ENCODE measurements at places on chromosomes 3 and 15.

- DNase-seq = no peak
These were observed 43.9 kb downstream of the P3H2 start for GRCh38 chr3:190076601-190077394.

DNA sequence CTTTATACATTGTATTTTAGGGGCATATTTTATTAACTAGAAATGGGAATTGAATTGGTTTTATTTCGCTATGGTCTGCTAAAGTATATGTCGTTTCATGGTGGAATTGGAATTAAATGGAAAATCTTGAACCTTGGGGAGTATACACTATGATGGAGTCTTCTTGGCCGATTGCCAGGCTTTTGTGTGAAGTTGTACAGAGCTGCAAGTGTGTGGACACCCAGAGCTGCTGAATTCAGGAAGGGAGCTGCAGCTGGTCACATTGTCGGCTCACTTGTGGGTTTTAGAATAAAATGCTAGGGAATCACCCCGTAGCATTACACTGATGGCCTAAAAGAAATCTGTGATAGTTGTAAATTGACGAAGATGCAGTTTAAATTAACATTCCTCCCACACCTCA, 35.1 kb downstream of the USP3 start:
- DNase-seq = no peak

GRCh38 chr3:134198414-134198813, 52.2 kb downstream of the RYK start:
- DNase-seq = no peak

- DNase-seq = no peak
These were observed 747 bp downstream of the UBA7 start for GRCh38 chr3:49812916-49813496.

DNA sequence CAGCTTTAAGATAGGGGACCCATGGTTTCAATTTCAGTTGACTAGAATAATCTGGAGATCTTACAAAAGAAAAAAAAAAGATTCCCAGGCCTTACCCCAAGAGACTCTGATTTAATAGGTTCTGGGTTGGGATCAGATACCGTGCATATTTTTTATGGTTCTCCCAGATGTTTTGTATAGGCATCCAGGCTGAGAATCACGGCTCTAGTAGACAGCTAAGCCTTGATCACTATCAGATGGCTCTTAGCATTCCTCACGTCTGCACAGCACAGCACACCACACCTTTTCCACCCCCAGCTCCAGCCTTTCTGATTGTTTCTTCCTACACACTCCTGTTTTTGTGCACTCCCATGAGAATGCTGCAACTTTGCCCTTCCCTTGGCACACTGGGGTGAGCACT, 40.8 kb downstream of the TMEM45A start:
- DNase-seq = no peak

- DNase-seq = no peak
These were observed 22.6 kb downstream of the CLDN18 start for GRCh38 chr3:138032567-138032966.

- DNase-seq = no peak
These were observed 36.7 kb downstream of the DAZL start for GRCh38 chr3:16568532-16568931.

DNA sequence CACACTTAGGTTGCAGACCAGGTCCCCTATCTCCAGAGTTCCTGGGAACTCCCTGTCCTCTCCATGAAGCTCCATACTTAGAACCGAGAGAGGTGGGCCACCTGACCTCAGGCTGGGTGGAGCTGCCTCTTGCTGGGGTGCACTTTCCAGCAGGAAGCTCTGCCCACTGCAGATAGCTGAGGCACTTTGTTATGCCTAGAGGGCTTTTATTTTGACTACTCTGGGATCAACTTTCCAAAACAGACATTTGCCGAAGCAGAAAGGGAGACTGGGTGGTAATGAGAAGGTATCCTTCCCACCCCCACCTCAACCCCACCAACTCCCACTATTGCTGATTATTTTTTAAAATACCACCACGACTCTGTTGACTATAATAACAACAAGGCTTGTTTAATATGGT, 54.7 kb downstream of the CLDN11 start:
- DNase-seq = no peak

- no peak for DNase-seq
These were observed 1142.2 kb downstream of the IGSF11 start for GRCh38 chr3:117892431-117892841.

DNA sequence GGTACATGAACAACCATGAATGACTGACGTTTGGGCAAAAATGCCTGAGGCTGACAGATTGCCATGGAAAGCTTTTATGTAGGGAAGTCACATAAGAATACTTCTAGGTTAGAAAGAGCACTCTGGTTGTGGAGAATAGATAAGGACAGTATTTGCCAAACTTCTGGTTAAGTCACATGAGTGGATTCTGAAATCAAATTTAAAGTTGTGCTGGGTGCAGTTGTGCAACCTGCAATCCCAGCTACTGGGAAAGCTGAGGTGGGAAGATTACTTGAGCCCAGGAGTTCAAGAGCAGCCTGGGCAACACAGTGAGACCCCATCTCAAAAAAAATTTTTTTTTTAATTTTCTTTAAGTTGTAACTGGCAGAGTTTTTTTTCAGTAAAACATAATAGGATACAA, 7.2 kb upstream of the ZNF148 start:
- no peak for DNase-seq

DNA sequence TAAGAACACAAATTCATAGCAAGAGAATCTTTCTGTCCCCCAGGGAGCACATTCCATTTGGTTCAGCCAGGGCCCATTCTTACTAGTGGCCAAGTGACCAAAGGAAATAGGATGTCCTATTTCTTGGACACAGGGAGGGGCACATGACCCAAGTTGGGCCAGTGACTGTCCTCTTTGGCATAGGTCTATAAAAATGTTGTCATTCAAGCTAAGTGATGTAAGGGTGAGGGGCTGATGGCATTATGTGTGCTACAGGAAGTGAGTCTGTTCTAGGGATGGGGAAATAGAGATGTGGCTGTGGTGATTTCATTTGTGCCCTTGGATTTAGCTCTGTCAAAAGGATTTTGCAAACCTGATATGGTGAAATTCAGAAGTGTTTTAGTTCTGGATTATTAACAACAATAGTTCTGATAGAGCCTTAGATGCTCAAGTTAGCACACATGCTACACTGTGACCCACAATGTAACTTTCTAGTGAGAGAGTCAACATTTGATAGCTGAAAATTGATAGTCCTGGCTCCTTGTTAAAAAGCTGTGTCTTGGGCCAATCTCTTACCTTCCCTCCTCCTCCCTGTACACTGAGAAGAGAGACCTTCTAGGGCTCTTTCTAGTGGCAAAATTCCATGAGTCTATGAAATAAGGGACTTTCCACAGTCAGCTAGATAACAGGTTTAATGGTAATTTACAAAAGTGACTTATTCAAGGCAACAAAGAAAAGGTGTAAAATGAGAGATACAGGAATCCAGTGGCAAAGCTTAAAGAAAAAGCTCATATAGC, 117.2 kb downstream of the THRB start:
- DNase-seq = no peak

- no peak for DNase-seq
These were observed 300.7 kb downstream of the WDR72 start for GRCh38 chr15:53458736-53459135.

DNA sequence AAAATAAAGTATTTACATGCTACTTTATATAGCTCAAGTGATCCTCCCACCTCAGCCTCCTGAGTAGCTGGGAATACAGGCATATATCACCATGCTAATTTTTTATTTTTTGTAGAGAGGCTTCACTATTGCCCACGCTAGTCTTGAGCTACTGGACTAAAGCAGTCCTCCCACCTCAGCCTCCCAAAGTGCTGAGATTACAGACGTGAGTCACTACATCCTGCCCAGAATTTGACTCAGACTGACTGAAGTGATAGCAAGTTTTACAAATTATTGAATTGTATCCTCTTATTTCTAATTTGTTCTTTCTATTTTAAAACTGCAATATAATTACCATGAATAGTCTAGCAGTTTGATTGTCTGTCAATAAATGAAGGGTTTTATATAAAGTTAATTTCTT, 210.3 kb upstream of the CGNL1 start:
- no peak for DNase-seq

DNA sequence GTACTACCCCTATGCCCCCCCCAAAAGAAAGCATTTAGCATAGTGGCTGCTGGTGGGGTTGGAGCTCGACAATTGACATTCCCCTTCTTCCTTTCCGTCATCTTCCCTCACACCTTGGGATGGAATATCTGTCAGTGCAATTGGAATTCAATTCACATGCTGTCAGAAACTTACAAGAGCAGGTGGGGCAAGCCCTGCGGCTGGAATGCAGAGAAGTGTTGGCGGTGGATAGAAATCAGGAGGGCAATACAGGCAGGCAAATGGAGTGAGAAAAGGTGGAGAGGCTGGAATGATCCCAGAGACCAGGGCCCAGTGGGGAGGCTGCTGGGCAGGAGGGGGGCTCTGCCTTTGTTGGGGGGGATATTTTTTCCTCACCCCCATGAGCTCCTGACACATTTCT, 44.1 kb downstream of the FAM3D start:
- DNase-seq = no peak

GRCh38 chr15:59501597-59501996, 63.6 kb downstream of the FAM81A start:
- no peak for DNase-seq

- no peak for DNase-seq
These were observed 12.9 kb downstream of the UBAP1L start for GRCh38 chr15:65101891-65102708.

- DNase-seq = peak; percentile 51
These were observed 59.2 kb upstream of the HERC1 start for GRCh38 chr15:63892794-63893441.

- no peak for DNase-seq
These were observed 282.8 kb downstream of the CTNNB1 start for GRCh38 chr3:41482134-41482533.

- no peak for DNase-seq
These were observed 662.4 kb upstream of the BCHE start for GRCh38 chr3:166499636-166500035.

- no peak for DNase-seq
These were observed 1464.5 kb downstream of the ZPLD1 start for GRCh38 chr3:103899328-103899727.

- no peak for DNase-seq
These were observed 21.6 kb downstream of the B4GALT4 start for GRCh38 chr3:119219069-119219468.

DNA sequence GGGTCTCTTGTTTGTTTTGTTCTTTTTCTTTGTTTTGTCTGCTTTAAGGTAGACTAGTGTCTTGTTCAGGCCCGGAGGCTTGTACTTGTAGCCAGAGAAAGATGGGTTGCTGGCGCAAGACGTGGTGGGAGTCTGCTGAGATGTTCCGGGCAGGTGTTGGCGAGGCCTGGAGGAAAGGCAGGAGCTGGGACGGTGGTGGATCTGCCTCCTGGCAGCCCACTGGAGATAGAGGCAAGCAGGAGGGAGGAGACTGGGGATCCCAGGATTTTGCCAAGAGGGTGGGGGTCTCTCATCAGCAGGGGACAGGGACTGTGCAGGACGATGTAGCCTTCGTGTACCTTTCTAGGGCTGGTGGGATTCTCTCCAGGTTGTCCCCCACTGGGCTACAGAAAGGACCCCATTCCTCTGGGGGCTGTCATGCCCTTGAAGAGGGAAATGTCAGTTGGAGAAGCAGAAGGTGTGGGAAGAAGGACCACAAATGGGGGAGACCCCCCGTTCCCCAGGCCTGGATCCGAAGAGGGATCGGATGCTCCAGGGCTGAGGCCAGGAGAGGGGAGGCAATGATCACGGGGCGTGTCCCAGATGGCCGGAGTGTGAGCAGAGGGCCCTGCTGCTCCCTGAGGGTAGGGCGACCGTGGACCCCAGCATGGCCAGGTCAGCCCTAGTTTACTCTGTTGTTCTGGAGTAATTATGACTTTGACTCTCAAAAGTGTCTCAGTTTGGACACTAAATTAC, 7.0 kb downstream of the CHAC1 start:
- DNase-seq = no peak

- DNase-seq = no peak
These were observed 1.9 kb upstream of the SKIC8 start for GRCh38 chr15:78301326-78301725.

DNA sequence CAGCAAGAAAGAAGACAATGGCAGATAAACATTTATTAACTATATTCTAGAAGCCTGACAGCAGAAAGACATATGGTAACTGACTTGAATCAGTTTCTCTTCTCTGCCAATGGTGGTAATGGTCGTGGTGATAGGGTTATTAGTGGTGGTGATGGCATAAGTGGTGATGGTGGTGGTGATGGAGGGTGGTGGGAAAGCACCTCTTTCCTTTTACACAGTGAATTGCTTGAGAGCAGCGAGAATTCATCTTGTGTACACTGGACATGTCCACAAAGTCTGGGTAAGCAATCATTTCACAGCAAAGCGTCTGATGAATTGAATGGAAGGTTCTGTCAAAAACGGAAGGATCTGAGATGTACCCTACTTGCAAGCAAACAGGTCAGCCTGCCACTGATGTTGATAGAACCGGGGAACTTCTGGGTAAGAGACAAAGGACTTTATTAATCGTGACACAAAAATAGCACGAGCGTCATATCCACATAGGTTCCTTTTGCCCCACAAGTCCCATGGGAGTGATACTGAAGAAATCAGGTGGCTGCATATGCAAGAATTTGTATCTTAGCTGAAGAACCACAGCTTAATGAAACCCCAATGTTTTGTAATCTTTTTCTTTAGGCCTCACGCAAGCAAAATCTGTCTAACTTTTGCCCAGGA, 23.5 kb upstream of the TBC1D5 start:
- DNase-seq = no peak

DNA sequence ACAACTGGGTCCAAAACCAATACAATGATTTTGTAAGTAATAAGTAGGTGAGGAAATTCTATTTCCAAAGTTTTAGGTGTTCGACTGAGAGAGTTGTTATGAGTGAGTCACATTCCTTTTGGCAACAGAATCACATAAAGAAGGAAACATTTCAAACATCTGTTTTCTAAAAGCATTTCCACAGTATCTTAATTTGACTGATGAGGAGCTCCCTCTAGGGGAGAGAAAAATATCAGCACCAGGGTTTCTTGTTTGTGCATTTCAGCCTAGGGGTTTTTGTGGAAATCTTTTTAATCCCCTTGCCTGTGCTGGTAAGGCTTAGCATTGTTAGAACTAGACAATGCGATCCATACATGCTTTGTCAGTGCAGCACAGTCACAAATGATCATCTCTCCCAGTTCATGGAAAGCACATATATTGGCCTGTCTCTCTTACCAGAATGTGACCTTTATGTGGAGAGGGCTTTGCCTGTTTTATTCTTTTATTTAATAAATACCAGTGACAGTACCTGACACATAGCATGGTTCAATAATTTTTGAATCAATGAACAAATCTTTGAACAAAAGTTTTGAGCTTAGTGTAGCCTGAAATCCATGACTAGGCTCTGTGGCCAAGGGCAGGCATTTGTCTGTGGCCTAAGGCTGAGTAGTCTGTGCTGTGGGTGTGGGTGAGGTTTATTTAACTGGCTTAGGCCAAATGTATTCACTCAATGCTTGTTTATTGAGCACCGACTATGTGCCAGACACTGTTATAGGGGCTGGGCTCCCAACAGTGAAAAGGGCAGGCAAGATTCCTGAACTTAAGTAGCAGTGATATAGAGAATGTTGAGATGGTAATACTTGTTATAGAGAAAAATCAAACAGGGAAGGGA, 21.1 kb upstream of the IQCF6 start:
- no peak for DNase-seq

GRCh38 chr3:98328933-98329332, 24.7 kb upstream of the OR5K4 start:
- DNase-seq = no peak

All from stimulated activated CD8-positive, alpha-beta memory T cell treated with anti-CD3 and anti-CD28 coated beads, Interleukin-4, amount 100 ng/mL, for 1 hour (primary cell).